ENCODE measurements at places on chromosomes 16 and 17.

GRCh38 chr16:56389554-56389953 is 35.8 kb downstream of the AMFR start:
- DNase-seq, result no peak

- no peak for DNase-seq
Observed at GRCh38 chr17:75845058-75845711, 981 bp upstream of the UNC13D start.

DNA sequence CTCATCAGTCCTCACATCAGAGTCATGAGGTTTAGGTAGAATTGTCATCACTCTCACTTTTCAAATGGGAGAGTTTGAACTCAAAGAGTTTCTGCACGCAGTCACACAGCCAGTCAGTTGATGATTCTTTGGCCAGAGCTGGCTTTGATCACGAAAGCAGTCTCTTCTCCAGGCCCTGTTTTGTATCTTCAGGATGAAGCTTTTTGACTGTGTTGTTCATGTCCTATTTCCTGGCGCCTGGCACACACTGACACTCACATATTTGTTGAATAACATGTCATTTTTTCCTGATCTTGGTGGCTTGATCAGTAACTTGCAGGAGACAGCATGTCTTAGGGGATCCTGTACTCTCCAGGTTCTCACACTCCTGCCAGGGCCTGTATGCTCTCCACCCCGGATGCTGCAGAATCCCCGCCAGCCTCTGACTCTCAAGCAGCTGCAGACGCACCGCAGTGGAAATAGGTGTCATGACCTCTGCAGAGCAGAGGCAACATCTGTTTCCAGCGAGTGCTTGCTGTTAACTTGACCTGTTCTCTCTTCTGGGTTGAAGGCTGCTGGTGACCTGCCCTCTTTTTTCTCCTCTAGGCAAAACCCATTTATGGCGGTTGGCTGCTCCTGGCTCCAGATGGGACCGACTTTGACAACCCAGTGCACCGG is 33.0 kb downstream of the MPRIP start:
- no peak for DNase-seq

DNA sequence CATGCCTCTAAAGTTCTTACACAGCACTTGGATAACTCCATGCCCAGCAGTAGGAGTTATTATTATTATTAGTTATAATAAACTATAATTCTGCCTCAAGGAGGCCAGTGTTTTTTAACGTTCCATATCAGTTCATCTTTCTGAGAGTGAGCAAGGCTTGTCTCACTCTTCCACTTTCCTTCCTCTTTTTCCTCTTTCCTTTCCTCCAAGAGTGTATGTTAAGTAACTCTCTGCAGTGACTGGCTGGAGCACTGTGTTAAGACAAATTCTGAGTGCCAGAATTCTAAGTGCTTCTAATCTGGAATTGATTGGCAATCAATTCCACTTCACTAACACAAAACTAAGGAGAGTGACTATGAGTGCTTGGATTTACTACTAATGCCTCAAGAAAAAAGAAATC is 16.4 kb downstream of the CLEC19A start:
- DNase-seq, result no peak

- DNase-seq, result no peak
Observed at GRCh38 chr17:77887464-77888241, 70.8 kb upstream of the TNRC6C start.

- no peak for DNase-seq
Observed at GRCh38 chr16:878072-878784, 77.7 kb upstream of the GNG13 start.

GRCh38 chr16:70254180-70254964 is 2.6 kb upstream of the EXOSC6 start:
- DNase-seq, result no peak

DNA sequence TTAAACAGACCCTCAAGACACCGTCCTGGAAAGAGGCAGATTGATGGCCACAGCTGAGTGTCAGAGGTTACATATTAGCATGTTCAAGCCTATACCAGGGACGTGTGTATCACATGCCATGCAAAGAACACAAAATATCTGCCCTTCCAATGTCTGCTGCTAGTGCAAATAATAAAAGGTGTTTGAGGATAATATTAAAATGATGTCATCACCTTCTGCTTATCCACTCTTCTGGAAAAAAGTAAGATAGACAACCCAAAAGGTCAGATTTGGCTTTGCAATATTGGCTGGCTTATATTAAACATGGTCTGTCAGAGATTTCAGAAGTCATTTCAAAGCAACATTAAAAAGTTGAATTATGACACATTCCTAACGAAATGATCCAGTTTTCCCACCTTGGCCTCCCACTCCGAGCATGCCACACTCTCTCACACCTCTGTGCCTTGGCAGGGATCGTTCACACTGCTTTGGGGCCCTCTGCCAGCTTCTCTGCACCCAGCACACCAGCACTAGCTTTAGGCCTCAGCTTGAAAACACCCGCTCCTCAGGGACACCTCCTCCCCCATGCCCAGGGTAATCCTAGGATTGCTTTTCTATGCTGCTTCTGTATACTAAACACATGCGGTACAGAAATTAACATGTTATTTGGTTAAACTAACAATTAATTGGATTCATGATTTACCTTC is 248.2 kb downstream of the NTN1 start:
- no peak for DNase-seq

DNA sequence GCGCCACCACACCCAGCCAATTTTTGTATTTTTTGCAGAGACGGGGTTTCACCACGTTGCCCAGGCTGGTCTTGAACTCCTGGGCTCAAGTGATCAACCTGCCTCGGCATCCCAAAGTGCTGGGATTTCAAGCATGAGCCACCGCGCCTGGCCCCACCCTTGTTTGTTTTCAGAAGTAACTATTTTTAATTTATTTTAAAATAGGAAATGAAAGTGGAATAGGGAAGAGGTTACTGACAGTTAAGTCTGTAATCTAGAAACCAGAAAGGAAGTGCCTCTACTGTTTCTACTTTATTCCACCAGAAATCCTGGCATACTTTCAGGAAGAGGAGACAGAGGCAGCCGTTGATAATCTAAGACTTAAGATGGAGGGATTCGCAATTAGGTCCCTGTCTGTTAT is 225.6 kb downstream of the TANC2 start:
- DNase-seq, result no peak

GRCh38 chr17:61201211-61201610 is 198.4 kb upstream of the TBX2 start:
- DNase-seq, result no peak

- no peak for DNase-seq
Observed at GRCh38 chr16:87186446-87186845, 130.7 kb downstream of the C16orf95 start.

GRCh38 chr16:10122546-10122945 is 59.7 kb downstream of the GRIN2A start:
- no peak for DNase-seq

DNA sequence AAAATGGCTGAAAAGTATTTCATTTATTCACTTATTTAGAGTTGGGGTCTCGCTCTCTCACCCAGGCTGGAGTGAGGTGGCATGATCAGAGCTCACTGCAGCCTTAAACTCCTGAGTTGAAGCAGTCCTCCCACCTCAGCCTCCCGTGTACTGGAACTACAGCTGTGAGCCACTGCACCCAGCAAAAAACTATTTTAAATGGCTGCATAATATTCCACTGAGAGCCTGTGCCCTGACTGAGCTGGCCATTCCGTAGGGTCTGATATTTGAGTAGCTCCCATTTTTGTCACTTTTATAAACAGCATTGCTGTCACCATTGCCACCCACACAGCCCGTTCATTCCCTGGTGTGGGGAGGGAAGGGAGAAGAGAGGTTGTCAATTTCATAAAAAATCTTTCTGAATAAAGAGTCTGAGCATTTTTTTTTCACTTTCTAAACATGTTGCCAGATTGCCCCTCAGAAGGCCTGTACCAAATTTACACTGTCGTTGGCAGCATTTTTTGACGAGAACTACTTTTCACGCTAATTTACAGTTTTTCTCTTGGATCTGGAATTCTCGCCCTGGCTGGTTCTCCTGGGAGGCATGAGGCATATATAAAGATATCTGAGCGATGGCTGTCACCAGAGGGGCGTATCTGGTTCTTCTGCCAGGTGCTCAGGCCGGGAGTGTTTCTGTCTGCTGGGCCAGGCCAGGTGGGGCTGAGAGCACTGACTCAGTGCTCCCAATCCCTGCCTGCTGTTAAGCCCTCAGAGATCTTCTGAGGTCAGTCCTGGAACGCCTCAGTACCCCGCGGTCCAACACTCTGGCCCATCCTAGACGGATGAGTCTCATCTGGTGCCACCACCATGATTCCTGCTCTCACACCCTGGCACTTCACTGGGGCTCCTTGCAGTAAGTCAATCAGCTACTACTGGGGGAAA is 7.2 kb upstream of the KIFC3 start:
- no peak for DNase-seq

GRCh38 chr17:21542070-21542469 is 150.3 kb upstream of the KCNJ18 start:
- DNase-seq, result no peak

DNA sequence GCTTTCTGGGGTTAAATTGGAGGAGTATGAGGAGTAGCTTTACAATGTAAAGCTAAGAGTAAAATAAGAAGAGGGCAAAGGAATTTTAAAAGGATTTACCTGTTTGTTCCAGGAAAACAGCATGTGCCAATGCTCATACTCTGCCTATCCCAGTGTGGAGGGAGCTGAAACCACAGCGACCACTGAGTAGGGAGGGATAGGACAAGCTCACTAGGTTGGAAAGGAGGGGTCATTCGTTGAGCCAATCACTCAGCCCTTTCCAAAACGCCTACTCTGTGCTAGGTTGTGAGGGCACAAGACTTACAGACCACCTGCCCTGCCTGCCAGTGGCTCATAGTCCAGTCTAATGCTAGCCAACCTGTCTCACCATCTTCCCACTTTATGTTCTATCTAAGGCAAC is 1.1 kb upstream of the DNAJC7 start:
- DNase-seq, result no peak

- DNase-seq, result no peak
Observed at GRCh38 chr17:81200695-81201580, 21.8 kb downstream of the CEP131 start.

GRCh38 chr16:52066962-52067361 is 480.0 kb downstream of the TOX3 start:
- DNase-seq, result no peak

GRCh38 chr16:20844588-20844987 is 38.3 kb downstream of the REXO5 start:
- DNase-seq, result no peak

DNA sequence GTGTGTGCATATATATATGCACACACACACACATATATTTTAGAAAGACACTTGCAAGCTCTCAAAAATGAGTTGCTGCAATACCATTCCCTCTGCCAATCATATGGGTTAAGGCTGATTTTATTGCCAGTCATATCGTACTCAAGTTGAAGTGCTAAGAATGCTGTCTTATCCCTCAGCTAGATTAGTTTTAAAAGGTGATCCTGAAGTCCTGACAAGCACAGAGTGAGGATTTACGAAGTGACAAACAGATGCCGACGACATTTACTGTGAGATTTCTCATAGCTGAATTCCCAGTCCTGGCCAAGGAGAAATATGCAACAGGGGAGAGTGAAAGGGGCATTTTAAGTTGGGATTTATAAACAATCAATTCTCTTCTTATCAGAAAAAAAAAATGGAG is 126.2 kb upstream of the RBFOX1 start:
- no peak for DNase-seq

GRCh38 chr16:86446279-86446678 is 64.0 kb upstream of the FOXF1 start:
- DNase-seq, result no peak

DNA sequence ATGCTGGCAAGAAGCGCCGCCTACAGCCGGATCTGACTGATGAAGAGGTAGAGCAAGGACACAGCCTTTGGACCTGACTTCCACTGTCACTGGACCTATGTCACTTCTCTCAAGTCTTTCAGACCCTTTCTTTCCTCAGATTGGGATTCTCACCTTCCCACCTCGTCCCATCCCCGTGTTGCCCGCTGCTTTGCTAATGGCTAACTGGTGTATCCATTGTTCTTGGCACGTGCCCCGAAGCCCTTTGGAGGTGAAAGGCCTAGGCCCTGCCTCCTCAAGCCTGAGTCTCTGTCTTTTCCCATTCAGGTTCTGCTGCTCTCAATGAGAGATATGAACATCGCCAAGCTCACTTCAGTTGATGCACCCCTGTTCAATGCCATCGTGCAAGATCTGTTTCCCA is 53.3 kb upstream of the KDM6B start:
- no peak for DNase-seq

DNA sequence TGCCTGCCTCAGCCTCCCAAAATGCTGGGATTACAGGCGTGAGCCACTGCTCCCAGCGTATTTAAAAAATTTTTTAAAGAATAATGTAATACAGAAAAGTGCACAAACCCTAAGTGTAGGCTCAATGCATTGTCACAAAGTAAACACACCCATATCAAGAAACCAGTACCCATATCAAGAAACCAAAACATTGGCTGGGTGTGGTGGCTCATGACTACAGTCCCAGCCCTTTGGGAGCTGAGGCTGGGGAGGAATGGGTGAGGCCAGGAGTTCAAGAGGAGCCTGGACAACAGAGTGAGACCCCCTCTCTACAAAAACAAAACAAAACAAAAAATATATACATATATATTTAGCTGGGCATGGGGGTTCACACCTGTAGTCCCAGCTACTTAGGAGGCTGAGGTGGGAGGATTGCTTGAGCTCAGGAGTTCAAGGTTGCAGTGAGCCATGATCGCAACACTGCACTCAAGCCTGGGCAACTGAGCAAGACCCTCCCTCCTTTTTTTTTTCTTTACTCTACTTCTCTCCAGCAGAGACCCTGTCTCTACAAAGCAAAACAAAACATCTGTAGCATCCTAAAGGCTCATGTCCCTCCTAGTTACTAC is 9.3 kb upstream of the PRR14 start:
- DNase-seq, result no peak

GRCh38 chr17:61806081-61806828 is 57.1 kb downstream of the BRIP1 start:
- peak; percentile 63 for DNase-seq

GRCh38 chr16:4142268-4142667 is 26.0 kb upstream of the ADCY9 start:
- DNase-seq, result no peak

DNA sequence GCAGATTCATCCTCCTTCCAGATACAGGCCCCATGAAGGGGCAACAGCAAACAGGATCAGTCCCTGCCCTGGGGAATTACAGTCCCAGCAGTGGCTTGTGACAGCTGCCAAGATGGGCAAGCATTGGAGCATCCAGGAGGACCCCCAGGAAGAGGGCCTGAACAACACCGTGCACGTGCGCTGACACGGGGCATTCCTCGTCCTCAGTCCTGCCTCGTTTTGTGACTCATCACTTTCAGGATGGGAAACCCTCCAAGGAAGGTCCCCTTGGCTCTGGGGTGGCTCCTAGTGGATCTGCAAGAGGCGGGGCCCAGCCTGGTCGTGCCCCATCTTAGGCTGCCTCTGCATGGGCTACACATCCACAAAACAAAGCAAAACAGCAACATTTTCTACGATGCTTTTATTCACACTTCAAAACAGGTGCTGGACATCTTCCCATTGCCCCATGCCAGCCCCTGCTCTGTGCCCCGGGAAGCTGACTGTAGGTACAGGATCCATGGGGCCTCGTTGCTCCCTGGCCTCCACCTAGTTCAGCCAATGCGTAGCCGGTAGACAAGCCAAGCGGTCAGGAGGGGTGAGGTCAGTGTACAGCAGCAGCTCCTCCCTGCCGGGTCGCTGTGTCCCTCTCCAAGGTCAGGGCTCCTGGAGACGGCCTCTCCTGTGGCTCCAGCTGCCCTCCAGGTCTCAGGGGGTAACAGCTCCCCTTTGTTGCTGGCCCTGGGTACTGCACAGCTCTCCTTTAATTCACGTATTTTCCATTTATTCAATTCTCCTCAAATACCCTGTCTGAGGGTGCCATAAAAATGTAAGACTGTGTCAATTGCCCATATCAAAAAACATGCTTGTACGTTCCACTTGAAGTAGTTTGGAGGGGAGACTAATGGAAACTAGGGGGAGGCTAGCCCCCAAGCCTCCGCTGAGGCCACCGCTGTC is 32.2 kb downstream of the ACTG1 start:
- DNase-seq, result no peak

- no peak for DNase-seq
Observed at GRCh38 chr17:82104797-82105416, 6.9 kb upstream of the FASN start.
